NCI-H748 treated with DMSO at 0.1 percent for 48 hours (cell line): ENCODE measurements at places on chromosomes 12 and 14.

GRCh38 chr12:63911341-63911740 is 66.8 kb downstream of the SRGAP1 start:
- no peak for DNase-seq

DNA sequence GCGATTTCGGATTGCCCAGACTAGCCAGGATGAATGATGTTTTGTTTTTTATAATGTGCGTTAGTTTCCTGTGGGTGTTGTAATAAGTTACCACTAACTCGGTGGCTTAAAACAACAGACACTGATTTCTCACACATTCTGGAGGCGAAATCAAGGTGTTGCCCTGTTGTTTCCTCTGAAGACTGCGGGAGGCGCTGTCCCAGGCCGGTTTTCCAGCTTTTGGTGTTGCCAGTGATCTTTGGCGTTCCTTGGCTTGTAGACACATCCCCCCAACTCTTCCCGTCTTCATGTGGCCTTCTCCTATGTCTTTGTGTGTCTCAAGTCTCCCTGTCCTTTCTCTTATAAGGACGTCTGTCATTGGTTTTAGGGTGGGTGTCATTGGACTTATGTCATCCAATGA is 267.7 kb downstream of the AACS start:
- no peak for DNase-seq

DNA sequence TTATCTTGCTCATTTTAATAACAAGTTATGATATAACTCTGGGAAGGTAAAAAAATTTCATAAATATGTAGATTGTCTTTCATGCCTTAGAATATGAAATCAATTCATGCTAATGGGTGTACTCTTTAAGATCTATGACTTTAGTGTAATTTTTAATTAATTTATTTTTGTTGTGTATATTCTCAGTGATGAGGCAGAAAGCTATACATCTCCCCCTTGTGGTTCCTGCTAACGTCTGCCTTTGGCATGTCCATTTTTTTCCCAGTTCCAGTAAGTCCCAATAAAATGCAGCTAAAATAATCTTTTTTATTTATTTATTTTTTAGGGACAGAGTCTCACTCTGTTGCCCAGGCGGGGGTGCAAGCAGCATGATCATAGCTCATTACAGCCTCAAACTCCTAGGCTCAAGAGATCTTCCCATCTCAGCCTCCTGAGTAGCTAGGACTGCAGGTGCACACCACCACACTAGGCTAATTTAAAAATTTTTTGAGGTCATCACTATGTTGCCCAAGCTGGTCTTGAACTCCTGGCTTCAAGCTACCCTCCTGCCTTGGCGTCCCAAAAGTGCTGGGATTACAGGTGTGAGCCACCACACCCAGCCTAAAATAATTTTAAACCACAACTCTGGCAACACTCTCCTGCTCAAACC is 3.3 kb upstream of the CHURC1 start:
- peak; percentile 32 for DNase-seq

DNA sequence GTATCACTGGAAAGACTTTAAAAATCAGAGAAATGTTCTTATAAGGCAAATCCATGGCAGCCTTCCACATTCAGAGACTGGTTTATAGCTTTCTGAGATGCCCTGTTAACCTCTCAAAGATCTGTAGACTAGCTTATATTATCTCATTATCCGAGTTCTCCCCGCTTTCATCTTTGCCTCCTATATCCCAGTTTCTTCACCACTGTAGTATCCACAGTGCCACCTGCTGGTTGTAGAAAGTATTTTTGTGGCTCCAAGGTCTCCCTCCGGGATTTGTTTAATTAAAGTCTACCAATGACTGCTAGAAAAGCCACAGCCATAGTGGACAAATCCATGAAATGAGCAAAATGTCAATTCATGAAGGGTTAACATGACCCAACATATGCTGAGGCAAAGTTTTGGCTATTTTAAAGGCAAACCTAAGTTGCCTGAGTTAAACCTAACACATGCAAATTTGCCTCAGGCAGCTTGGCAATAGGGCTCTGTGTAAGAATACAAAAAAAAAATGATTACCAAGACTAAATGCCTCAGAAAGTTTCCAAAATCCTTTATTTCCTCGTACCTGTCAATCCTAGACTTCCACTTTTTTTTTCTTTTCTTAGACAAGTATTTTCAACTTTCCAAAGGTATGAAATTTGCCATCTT is 218.8 kb upstream of the BMP4 start:
- DNase-seq: peak; percentile 69

- DNase-seq: no peak
These were observed 24.2 kb upstream of the LRRC9 start for GRCh38 chr14:59895721-59896120.

GRCh38 chr12:104339663-104340062 is 36.1 kb downstream of the EID3 start:
- DNase-seq: no peak

GRCh38 chr14:95478309-95478708 is 38.1 kb downstream of the SYNE3 start:
- DNase-seq: no peak

DNA sequence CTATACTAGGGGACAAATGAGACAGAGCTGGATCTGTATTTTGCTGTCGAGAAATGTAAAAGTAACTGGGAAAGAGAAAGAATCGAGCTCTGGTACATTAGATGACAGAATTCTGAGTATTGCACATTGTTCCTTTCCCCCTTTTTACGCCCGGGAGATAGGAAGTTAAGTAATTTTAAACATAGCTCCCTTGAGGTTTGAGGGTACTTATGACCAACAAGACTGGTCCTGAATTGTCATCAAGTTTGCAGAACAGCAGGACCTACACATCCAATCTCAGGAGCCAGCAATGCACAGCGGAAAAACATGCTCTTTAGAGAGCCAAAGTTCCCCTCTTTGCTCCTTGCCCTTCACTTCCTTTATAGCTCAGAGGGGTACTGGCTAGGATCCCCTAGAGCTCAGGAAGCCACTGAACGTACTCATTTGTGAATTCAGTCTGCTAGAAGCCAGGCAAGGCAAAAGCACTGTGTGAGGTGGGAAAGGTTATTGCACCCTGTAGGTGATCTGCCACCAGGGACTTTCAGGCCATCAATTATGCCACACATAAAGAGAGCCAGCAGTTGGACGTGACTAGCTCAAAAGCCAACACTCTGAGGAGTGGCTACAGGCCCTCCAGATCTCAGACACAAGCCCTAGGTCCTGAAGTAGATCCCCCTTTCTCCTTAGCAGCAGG is 333.8 kb downstream of the KCNH5 start:
- DNase-seq: peak; percentile 77

GRCh38 chr12:101830367-101831325 is at the start of gene GNPTAB:
Gene GNPTAB, minus strand, starts transcription at chr12:101830959. Its CDS starts 284 bp downstream, at chr12:101830675.
- peak; percentile 83 for DNase-seq

DNA sequence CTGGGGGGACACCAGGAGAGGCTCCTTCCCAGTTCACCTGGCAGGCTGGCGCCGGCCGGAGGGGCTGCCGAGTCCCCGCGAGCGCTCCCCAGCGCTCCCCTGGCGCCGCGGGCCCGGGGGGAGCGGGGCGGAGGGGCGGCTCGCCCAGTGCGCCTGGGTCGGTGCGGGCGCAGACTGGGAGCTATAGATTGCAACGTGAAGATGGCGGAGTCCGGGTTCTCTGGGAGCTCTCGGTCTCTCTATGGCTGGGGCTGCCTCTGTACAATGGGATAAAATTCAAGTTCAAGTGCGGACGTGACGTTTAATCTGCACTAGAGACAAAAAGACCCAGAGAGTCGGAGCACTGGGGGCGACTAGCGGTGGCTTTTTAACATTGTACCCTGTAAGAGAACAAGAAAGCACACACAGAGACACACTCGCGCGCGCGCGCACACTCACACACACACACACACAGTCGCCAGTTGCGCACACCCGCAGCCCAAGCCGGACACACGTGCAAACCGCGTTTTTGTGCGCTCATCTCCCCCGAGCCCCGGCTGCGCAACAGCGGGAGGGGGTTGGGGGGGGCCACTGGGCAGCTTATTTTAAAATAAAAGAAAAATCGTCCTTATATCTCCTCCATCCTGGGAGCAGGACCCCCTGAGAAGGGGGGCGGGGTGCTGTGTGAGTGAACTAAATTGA is at the start of gene BCL11B:
BCL11B (minus strand) TSS at position 247 of the 681 bp plus-strand sequence. CDS start 979 bp downstream, outside the sequence.
- DNase-seq: peak; percentile 99

DNA sequence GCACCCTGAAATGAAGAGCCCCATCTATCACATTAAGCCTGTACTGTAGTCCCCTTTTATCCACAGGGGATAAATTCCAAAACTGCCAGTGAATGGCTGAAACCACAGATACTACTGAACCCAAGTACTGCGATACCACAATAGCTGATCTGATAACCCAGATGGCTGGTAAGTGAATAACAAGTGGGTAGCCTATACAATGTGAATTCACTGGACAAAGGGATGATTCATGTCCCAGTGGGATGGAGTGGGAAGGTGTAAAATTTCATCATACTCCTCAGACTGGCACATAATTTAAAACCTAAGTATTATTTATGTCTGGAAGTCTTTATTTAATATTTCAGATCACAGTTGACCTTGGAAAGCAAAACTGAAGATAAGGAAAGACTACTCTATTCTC is 201.3 kb downstream of the GPHN start:
- DNase-seq: no peak

DNA sequence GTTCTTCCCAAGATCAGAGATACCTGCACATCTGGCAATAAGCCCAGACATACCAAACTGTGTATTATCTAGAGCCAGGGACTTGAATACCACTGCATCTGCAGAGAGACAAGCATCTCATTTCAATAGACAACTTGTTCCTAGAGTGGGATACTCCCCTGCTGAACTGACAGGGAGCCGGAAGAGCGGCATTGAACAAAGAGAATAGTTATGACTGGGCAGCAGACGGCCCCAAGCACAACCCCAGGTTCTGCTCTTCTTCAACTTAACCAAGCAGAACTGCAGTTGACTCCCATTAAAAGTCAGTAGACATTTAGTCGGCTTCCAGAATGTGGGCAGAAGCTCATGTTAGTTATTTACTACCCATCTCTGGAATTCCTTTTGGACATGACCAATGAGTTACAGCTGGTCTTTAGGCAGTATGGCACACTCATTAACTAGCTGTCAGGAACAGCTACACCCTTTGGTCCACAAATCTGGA is 112.9 kb downstream of the HMGA2 start:
- no peak for DNase-seq

DNA sequence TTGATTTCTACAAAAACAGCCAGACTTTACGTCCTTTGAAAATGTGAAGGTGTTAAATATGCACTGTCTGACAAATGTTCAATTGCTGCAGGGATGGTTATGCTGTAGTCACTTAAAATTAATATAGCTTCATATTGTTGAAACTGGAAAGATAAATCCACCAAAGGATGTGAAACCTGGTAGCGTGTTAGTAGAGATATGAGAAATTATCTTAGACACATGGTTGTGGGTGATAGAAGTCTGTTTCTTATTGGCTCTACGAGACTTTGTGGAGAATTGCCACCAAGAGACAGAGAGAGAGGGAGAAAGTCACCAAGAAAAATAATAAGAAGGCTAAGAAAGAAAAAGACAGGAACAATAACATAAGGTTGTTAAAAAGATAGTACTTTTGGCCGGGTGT is 2.6 kb upstream of the CAPRIN2 start:
- no peak for DNase-seq

- no peak for DNase-seq
These were observed 690.5 kb downstream of the C12orf50 start for GRCh38 chr12:87338681-87339080.

DNA sequence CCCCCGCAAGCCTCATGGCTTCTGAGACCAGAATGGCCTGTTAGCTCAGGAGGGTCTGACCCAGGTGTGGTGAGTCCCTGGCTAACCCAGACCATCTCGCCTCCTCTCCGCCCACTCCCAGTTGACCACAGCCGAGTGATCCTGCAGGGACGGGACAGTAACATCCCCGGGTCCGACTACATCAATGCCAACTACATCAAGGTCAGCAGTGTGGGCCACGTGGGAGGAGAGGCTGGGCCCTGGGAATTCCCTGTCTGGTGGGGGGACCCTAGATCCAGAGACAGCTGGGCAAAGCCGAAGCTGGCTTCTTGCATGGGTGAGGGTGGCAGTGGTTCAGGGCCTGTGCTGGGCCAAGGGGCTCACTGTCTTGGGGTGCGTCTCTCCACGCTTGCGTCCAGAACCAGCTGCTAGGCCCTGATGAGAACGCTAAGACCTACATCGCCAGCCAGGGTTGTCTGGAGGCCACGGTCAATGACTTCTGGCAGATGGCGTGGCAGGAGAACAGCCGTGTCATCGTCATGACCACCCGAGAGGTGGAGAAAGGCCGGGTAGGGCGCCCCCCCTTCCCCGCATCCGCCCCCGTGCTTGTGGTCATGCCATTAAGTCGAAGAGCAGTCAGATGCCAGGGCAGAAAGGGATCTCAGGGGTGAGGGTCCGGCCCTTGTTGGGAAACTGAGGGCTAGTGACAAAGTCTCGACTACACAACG is 5.0 kb downstream of the PTPN6 start:
- DNase-seq: no peak

DNA sequence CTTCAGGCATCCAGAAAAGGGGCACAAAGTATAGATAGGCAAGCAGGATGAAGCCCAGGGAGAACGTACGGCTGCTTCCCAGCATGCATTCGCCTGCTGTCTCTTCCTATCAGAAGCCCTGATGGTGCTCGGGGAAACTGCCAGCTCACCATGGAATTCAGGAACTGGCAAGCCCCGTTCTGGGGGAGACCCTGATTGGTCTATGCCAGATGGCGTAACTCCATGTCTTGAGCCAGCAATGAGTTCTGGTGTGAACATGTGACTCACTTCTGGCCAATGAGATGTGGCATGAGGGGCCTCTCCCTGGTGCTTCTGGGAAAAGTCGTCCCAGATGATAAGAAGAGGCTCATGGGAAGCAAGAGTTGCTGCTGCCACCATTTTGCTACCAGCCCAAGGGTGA is 270.8 kb downstream of the BCL11B start:
- no peak for DNase-seq

DNA sequence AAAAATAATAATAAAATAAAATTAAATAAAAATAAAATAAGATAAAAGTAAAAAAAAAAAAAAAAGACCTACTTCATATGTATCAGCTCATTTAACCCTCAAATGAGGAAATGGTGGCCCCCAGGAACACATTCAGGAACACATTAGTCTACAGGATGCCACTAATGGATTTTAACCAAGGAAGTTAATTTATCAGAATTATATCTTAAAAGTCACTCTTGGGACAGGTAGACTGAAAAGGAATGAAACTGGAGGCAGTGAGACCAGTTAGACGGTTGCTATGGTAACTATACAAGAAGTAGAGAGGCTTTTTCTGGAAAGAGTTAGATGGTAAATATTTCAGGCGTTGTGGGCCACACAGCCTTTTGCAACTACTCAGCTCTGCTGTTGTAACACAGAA is 54.9 kb downstream of the SCN8A start:
- no peak for DNase-seq

DNA sequence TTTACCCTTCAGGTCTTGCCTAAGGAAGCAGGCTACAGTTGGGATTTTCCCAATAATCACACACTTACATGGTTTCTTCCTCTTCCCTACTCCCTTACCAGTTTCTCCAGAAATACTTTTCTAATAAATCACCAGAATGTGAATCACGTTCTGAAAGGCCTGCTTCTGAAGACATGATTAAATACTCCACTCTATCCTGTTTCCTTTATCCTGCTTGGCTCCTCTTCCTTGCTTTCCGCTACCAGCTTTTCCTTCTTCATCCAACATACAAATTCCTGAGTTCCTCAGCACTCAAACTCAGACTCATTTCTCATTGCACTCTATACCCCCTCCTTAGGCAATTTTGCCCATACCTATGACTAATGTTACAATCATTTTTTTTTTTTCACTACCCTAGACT is 118.3 kb downstream of the MGAT4C start:
- no peak for DNase-seq
